Transverse colon (tissue), 4 donors: ENCODE measurements at places on chromosomes 13 and 19. TPM values are rescaled to one million over a fixed set of nuclear protein-coding genes. Genes with fewer than 3 reads are reported as not detected.
A peak's percentile ranks its signal among the peaks of the same experiment; 100 is the strongest.

The DMWD gene
- 72.9 TPM for total RNA-seq

The ZNF221 gene
- 1.00 TPM for total RNA-seq

The CCDC106 gene
- total RNA-seq, result 3.7 TPM

The UBE2L5 gene
- not detected for total RNA-seq

- no peak for DNase-seq
These were observed 505.6 kb downstream of the KCTD12 start for GRCh38 chr13:76380446-76381065.

DNA sequence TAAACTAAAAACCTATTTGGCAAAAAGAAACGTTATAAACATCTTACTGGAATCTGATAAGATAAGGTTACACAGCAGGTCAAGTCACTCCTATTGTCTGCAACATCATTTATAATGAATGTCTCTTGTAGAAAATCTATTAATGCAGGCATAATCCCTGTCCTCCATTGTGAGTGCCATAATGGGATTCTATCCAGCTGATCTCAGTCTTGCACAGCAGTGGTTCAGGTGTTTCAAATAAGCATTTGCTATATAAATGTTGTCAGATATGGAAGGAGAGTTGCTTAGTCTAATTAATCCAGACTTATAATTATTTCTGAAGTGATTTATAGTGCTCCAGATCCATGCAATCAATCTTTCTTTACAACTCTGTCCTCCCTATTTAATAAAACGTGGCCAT lies 186.5 kb upstream of the ATXN8OS start:
- DNase-seq, result no peak

DNA sequence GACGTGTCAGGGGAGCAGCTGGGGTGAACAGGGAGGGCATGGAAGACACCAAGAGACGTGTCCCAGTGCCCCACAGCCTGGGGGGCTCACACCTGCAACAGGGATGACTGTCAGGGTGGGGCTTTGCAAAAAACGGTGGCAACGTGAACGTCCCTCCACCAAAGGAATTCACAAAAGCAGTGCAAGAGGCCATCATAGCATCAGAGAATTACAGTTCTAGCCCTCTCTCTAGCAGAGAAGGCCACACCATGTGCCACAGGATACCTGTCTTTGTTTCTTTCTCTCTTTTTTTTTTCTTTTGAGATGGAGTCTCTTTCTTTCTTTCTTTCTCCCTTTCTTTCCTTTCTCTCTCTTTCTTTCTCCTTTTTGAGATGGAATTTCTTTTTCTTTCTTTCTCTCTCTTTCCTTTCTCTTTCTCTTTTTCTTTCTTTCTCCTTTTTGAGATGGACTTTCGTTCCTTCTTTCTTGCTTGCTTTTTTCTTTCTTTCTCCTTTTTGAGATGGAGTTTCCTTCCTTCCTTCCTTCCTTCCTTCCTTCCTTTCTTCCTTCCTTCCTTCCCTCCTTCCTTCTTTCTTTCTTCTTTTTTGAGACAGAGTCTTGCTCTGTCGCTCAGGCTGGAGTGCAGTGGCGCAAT lies 17.1 kb upstream of the ATP11A start:
- no peak for DNase-seq

GRCh38 chr13:29961036-29961670 lies 110.7 kb upstream of the UBL3 start:
- no peak for DNase-seq

DNA sequence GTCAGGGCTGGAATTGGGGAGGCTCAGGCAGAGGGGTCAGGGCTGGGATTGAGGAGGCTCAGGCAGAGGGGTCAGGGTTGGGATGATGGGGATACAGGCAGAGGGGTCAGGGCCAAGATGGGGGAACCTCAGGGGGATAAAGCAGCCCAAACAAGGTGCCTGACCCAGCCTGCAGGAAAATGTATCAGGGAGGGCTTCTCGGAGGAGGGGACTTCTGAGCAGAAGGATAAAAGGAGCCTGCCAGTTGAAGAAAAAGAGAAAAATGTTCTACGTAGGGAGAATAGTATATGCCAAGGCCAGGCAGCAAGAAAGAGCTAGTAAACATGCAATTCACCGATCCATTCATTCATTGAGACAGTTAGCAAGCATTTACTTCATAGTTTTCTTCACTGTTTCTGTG lies 84.8 kb downstream of the MAP4K1 start:
- DNase-seq, result no peak

- DNase-seq, result no peak
These were observed 59.5 kb downstream of the ANKRD10 start for GRCh38 chr13:110855363-110855762.

GRCh38 chr19:19405971-19406877 lies 749 bp downstream of the GATAD2A start:
- peak; percentile 57 for DNase-seq

DNA sequence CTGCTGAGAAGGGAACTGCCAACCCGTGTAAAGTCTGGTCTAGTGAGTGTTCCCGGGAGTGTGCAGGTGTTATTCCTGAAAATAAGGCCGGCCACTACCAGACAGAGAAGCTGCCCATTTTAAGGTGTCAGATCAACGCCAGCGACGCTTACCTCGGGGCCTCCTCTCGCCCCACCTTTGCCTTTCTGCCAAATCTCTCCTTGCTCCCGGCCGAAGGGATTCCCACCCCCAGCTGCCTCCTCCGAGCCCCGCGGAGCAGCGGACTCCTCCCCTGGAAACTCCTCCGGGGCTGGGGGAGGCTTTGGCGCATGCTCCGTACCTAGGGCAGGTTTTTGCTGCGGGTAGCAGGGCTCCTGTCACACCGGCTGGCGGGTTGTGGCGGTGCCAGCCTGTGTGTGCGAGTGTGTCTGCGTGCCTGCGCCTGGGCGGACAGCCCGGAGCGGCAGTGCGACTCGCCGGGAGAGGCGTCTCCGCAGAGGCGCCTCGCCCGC lies at the start of gene HS6ST3:
HS6ST3 (plus strand) TSS at position 359 of the 491 bp plus-strand sequence.
- no peak for DNase-seq
